ENCODE measurements at places on chromosomes 11 and 22.

GRCh38 chr11:14041040-14041439 lies 78.5 kb downstream of the SPON1 start:
- no peak for DNase-seq

GRCh38 chr22:39297490-39298240 lies 21.8 kb downstream of the RPL3 start:
- no peak for DNase-seq

DNA sequence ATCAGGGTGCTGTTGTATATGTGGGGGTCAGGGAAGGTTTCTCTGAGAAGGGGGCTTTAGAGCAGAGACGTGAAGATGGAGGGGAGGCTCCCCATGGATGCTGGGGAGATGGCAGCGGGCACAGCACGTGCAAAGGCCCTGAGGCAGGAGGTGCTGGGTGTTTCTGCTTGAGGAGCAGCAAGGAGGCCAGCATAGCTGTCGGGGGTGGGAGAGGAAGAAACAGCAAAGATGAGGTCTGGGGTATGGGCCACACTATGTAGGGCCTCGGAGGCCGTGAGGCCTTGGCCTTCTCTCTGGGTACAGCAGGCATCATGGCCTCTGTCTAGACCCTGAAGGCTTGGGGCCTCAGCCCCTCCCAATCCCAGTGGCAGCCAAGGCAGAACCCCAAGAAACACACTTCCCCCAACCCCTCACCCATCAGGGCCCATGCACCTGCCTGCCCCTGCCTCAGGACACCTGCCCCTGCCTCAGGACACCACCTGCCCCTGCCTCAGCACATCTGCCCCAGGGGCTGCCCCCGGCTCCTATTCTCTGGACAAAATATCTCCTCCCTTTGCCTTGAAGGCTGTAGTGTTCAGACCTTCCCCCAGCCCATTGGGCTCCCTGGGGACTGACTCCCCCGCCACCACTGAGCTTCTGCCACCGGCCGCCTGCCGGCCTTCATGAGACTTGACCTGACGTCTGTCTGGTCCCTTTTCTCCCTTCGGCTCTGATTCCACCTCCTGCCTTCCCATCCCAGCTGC lies 6.2 kb downstream of the ALDH3B1 start:
- DNase-seq = no peak

GRCh38 chr11:121766991-121767390 lies 314.2 kb upstream of the SORL1-AS1 start:
- DNase-seq = no peak

DNA sequence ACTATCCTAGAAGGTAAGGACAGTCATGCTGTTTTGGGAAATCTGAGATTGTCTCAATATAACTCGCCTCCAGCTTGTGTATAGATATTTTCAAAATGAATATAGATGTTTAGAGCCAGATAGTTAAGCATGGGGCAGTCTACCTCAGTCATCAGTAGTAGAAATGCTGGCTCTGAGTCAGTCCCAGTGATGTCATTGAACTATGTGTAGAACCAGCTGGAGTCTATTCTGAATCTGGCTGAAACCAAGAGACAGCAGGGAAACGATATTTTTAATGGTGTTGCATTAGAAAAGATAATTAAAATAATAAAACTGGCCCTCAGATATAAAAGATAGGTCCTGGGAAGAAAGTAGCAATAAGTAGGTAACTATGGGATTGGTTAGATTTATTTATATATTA lies 25.9 kb downstream of the PIWIL4 start:
- no peak for DNase-seq

DNA sequence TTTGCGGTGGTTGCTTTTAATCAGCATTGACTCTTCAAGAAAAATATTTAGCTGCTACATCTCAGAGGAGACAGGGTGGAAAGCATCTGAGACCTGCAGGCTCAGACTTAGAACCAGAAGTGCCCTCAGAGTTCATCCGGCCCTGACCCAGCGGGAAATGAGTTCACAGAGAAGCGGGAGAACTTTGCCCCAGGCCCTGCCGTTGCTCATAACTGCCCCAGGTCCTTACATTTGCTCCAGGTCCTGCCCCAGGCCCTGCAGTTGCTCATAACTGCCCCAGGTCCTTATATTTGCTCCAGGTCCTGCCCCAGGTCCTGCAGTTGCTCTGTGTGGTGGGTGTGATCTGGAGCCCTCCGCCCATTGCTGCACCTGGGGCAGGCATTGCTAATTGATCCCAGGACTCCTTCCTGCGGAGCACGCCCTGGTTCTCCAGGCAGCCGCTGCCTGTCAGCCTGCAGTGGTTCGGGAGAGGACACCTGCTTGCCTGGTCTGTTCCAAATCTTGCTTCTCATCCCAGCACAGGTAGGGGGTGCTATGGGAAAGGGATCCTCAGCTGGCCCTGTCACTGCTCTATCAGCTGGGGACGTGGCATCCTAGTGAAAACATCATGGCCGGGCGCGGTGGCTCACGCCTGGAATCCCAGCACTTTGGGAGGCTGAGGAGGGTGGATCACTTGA lies 58.1 kb upstream of the PPP6R3 start:
- DNase-seq = no peak

- DNase-seq = no peak
Measured at GRCh38 chr11:119424775-119425174, 1.8 kb upstream of the THY1 start.

- DNase-seq = no peak
Measured at GRCh38 chr22:25570486-25570885, 6.0 kb downstream of the GRK3 start.

DNA sequence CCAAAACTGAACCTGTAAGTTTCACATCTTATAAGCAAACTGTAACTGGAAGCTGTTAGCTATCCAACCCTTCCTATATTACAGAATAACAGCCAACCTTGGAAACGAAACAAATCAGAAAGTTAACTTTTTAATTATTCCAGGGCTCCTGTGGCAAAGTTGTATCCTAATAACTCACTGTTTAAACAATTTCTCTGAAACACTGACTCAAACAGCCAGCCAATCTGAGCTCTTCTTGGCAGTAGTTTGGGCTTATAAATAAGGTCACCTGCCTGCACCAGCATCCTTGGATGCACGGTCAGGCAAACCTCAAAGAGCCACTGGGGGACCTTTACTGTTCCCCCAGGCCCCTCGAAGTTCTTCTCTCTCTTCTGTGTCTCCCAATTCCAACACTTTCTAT lies 5.0 kb downstream of the CELSR1 start:
- DNase-seq = no peak

DNA sequence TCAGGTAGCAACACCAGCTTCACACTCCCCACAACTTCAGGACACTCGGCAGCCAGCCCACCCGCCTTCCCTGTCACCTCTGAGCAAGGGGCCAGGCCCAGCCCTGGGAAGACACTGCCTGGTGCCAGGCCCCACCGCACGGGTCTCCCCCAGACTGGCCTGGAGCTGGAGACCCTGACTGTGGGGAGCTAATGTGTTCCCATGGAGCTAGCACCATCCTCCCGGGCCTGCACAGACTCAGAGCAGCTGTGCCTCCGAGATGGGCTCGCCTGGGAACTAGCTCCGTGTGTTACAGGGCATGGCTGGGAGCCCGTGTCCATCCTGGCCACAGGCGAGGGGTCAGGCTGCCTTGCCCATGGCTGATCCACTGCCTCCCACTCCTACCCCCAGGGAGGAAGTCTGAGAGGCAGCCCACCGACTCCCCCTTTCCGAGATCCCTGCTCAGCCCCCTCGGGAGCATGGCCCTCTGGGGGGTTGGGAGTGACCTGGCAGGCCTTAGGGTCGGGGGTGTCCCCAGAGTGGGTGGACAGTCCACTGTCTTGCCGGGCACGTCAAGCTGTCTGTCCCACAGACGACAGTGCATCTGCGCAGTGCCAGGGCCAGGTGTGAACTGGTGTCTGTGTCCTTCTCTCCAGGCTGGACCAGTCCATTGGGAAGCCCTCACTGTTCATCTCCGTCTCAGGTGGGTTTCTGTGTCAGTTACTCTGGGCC lies 76.7 kb upstream of the KCNQ1OT1 start:
- no peak for DNase-seq

DNA sequence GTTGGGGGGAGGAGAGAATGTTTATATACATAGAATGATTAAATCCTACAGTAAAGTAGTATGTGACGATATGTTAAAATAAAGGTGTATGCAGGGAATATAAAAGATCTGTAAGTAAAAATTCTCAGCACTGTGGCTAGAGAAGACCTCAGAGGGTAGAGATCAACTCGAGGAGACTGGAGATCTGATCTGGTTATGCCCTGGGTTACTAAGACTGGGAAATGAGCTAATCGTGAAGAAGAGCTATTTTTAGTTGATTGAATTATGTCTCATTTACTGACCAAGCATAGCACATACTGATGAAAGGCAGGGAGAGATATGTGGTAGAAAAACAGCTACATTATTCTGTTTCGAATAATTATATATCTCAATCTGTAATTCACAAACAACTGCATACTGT lies 42.8 kb upstream of the ALKBH3 start:
- DNase-seq = no peak

- DNase-seq = no peak
Measured at GRCh38 chr11:14821031-14821430, 71.0 kb downstream of the CYP2R1 start.

- no peak for DNase-seq
Measured at GRCh38 chr11:34351687-34352469, 5.9 kb downstream of the ABTB2 start.

GRCh38 chr22:34972191-34972897 lies 93.6 kb upstream of the ISX start:
- no peak for DNase-seq
